ENCODE measurements at places on chromosomes 3 and 15. TPM values are rescaled to one million over a fixed set of nuclear protein-coding genes. Genes with fewer than 3 reads are reported as not detected.

The CCDC9B gene
- total RNA-seq = 139 TPM

The ARGFX gene
- not detected for total RNA-seq

The UBE3A gene
- 105 TPM for total RNA-seq

The CCK gene
- total RNA-seq = not detected

The LAMB2 gene
- 740 TPM for total RNA-seq
